ENCODE measurements at places on chromosomes 5 and 9. TPM values are rescaled to one million over a fixed set of nuclear protein-coding genes. Genes with fewer than 3 reads are reported as not detected.

GRCh38 chr5:31106691-31107090 lies 86.8 kb upstream of the CDH6 start:
- DNase-seq = no peak
- H3K36me3 ChIP-seq = no peaks in the 10 kb centered on the region
- H3K4me3 ChIP-seq = peak overlapping the region; percentile 69
- H3K27ac ChIP-seq = peak overlapping the region; percentile 75

DNA sequence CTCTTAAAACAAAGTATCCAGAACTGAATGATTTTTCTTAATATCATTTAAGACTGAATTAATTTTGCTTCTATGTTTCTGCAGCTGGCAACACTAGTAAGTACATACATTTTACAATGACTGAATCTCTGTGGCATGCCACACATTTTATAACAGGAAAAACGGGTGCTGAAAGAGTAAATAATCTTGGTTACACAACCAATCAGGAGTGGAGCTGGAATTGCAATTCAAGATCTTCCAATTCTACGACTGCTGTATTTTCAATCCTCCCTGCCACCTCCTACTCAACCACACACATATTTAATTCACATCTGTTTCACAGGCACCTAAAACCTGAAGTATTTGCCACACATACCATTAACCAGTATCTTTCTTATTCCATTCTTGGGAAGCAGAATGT lies 52.7 kb upstream of the NR5A1 start:
- no peak for DNase-seq
- no peaks in the 10 kb centered on the region for H3K27me3 ChIP-seq
- H3K4me3 ChIP-seq = no peak overlapping the region
- H3K36me3 ChIP-seq = no peaks in the 10 kb centered on the region
- no peak overlapping the region for H3K27ac ChIP-seq

- no peak overlapping the region for H3K27ac ChIP-seq
- H3K36me3 ChIP-seq = no peaks in the 10 kb centered on the region
- H3K4me3 ChIP-seq = no peak overlapping the region
- peak; percentile 67 for DNase-seq
Observed at GRCh38 chr5:122471031-122471751, 159.2 kb downstream of the SNCAIP start.

The FOXD1 gene
- 0.61 TPM for total RNA-seq

The SPATA31A3 gene
- not detected for total RNA-seq

The COL23A1 gene
- total RNA-seq = 52.1 TPM

The C8G gene
- total RNA-seq = 1.6 TPM

DNA sequence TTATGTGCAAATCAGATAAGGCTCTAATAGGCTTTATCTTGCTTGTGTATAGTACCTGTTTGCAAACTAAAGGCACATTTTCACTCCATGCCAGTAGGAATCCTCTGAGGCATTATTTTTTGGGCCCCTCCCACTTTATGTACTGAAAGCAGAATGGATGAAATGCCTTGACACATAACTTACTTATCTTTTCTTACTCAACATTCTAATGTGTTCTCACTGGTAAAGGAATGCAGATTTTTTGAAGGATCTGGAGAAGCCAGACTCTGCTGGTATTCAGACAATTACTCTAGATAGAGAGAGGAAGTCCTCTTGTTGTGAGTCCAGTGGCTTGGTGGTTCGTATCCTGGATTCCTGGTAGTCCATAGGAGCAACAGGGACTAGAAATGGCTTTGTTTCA lies 336.7 kb downstream of the CCDC171 start:
- H3K36me3 ChIP-seq = no peaks in the 10 kb centered on the region
- no peak for DNase-seq
- no peak overlapping the region for H3K4me3 ChIP-seq
- no peaks in the 10 kb centered on the region for H3K4me1 ChIP-seq

- H3K36me3 ChIP-seq = no peaks in the 10 kb centered on the region
- H3K27ac ChIP-seq = no peak overlapping the region
- H3K4me1 ChIP-seq = no peaks in the 10 kb centered on the region
- no peak overlapping the region for H3K4me3 ChIP-seq
Observed at GRCh38 chr5:65874241-65874640, 52.1 kb upstream of the ERBIN start.

- H3K4me1 ChIP-seq = no peaks in the 10 kb centered on the region
- H3K36me3 ChIP-seq = peaks cover 8% of the 10 kb centered on the region
- no peak overlapping the region for H3K27ac ChIP-seq
Observed at GRCh38 chr9:32533336-32533735, 7.3 kb upstream of the RIGI start.

GRCh38 chr9:36632892-36633291 lies 60.2 kb downstream of the MELK start:
- no peaks in the 10 kb centered on the region for H3K27me3 ChIP-seq
- DNase-seq = no peak
- no peaks in the 10 kb centered on the region for H3K4me1 ChIP-seq
- H3K4me3 ChIP-seq = no peak overlapping the region

The NR6A1 gene
- total RNA-seq = 206 TPM

GRCh38 chr9:88143179-88143578 lies 4.9 kb upstream of the SPATA31C2 start:
- no peak overlapping the region for H3K27ac ChIP-seq
- no peaks in the 10 kb centered on the region for H3K4me1 ChIP-seq
- no peaks in the 10 kb centered on the region for H3K36me3 ChIP-seq
- H3K4me3 ChIP-seq = no peak overlapping the region

GRCh38 chr9:133261753-133262120 lies 13.3 kb downstream of the ABO start:
- no peak overlapping the region for H3K27ac ChIP-seq
- no peaks in the 10 kb centered on the region for H3K36me3 ChIP-seq
- H3K4me3 ChIP-seq = no peak overlapping the region
- DNase-seq = no peak
- no peaks in the 10 kb centered on the region for H3K4me1 ChIP-seq

DNA sequence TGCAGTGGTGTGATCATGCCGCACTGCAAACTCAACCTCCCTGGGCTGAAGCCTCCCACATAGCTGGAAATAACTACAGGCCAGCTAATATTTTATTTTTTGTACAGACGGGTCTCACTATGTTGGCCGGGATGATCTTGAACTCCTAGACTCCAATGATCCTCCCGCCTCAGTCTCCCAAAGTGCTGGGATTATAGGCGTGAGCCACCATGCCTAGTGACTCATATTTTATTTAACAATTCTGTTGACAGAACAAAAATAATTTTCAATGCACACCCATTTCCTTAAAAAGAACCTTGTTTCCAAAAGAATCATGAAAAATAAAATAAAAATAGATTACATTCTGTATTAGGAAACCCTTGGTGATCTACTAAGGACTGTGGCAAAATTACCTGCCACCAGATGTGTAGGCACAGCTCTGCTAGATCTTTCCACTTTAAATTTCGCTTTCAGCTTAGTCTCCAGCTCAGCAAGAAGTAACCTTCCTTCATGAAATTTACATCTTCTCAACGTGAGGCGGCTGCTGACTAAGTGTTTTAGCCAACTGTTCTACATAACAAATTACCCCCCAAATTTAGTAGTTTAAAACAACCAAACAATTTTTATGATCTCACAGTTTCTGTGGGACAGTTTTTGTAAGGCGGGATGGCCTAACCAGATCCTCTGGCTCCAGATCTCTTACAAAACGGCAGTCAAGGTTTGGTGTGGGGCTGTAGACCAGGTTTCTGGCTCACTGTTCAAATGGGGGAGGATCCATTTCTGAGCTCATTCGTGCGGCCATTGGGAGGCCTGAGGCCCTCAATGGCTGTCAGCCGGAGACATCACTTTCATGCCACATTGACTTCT lies 32.6 kb upstream of the GOLPH3 start:
- no peak overlapping the region for H3K27ac ChIP-seq
- H3K4me3 ChIP-seq = no peak overlapping the region
- DNase-seq = no peak
- H3K36me3 ChIP-seq = no peaks in the 10 kb centered on the region
- H3K4me1 ChIP-seq = no peaks in the 10 kb centered on the region

GRCh38 chr9:93466416-93467061 lies 13.2 kb upstream of the FAM120AOS start:
- peak; percentile 47 for DNase-seq
- H3K27me3 ChIP-seq = no peaks in the 10 kb centered on the region

- no peak for DNase-seq
- no peaks in the 10 kb centered on the region for H3K27me3 ChIP-seq
- no peak overlapping the region for H3K4me3 ChIP-seq
- H3K36me3 ChIP-seq = peaks cover 4% of the 10 kb centered on the region
- H3K27ac ChIP-seq = peak overlapping the region; percentile 97
Observed at GRCh38 chr5:14445013-14445412, 136.6 kb upstream of the OTULINL start.

GRCh38 chr5:37552770-37553719 lies 173.9 kb downstream of the WDR70 start:
- no peak overlapping the region for H3K4me3 ChIP-seq
- no peaks in the 10 kb centered on the region for H3K27me3 ChIP-seq
- no peaks in the 10 kb centered on the region for H3K36me3 ChIP-seq
- no peak overlapping the region for H3K27ac ChIP-seq
- H3K4me1 ChIP-seq = peaks cover 5% of the 10 kb centered on the region

GRCh38 chr9:81626511-81626910 lies 62.8 kb downstream of the TLE1 start:
- peaks cover 44% of the 10 kb centered on the region for H3K36me3 ChIP-seq
- H3K4me3 ChIP-seq = no peak overlapping the region
- H3K27me3 ChIP-seq = no peaks in the 10 kb centered on the region
- peaks cover 13% of the 10 kb centered on the region for H3K4me1 ChIP-seq

DNA sequence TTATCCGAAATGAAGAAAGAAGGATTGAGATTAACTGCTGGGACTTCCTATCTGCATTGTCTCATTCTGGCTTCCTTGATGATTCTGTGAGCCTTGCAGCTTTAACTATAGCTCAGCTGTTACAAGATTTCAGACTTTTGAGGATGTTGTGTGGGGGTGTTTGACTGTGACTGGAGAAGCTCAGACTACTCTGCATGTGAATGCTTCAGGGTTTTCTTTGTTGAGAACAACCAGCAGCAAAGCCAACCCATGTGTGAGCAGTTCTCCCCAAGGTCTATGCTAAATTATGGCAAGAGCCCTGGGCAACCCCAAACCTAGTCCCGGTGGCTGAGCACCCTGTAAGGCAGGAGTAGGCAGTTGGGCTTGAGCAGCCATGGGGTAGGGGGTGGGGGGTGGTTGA lies 8.4 kb upstream of the SCAI start:
- no peaks in the 10 kb centered on the region for H3K27me3 ChIP-seq
- H3K4me3 ChIP-seq = no peak overlapping the region
- H3K4me1 ChIP-seq = no peaks in the 10 kb centered on the region
- no peak for DNase-seq
- H3K36me3 ChIP-seq = peaks cover 60% of the 10 kb centered on the region

GRCh38 chr5:129658801-129659200 lies 89.1 kb upstream of the MINAR2 start:
- H3K4me3 ChIP-seq = no peak overlapping the region
- H3K36me3 ChIP-seq = peaks cover 4% of the 10 kb centered on the region
- no peak for DNase-seq

The PCDHGA12 gene
- 1.8 TPM for total RNA-seq

Measured in endodermal cell (in vitro differentiated cells).